COR-L47 (cell line): ENCODE measurements at places on chromosomes 4 and X.
A peak's percentile ranks its signal among the peaks of the same experiment; 100 is the strongest.

GRCh38 chr4:93313197-93313596 lies 515.4 kb upstream of the ATOH1 start:
- DNase-seq, result no peak

GRCh38 chr4:56656346-56656643 lies 24.8 kb downstream of the HOPX start:
- DNase-seq, result no peak

DNA sequence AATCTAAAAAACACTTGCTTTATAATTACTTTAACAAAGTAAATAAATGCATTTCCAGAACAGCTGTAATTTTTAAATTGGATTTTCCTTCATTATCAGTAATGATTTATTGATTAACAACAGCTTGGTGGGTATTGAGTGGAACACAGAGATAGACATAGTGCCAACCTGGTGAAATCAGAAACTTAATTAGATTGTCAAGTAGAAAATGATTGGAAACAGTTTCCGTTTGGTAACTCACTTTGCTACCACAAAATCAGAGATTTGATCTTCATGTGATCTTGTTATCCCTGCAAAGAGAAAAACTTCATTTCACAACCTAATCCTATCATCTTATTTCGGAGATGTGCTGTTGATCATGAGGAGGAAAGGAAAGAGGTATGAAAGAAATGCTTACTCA lies 70.8 kb downstream of the CAPN6 start:
- no peak for DNase-seq

DNA sequence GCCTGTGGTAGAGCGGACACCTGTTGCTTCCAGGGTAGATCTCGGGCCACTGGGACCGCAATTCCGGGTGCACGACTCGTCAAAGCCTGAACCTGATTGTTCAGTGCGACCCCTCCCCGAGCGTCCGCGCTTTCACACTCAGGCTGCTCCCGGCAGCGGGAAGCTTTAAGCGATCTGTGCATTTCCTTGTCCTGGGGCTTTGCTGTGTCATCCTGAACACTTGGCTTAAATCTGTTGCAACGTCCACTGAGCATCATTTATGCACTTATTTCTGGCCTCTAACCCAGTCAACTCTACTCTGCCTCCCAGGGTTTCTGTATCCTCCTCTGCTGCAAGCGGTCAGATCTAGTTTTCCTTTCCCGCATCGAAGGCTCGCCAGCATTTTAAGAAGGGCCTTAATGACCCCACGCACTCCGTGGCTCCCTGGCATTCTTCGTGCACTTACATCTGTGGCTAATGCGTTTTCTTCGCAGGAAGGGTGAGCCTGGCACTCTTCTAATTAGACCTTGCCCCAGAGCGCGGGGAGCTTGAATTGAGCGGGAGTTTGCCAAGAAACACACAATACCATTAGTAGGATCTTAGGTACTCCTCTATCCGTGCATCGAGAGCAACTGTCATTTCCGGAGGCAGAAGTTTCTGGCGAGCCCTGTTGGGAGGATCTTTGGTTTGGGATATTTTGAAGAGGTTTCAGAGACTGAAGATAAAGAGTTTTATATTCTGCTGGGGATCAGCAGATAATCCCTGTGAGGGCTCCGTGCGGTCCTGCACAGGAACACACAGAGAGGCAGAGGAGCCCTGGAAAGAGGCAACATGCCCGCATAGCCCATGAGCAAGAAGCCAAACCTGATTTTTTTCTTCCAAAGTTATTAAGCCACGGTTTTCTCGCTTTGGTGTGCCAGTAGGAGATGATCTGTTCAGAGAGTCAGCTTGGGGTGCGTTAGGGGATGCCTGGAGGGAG lies 654 bp upstream of the DDIT4L start:
- no peak for DNase-seq

DNA sequence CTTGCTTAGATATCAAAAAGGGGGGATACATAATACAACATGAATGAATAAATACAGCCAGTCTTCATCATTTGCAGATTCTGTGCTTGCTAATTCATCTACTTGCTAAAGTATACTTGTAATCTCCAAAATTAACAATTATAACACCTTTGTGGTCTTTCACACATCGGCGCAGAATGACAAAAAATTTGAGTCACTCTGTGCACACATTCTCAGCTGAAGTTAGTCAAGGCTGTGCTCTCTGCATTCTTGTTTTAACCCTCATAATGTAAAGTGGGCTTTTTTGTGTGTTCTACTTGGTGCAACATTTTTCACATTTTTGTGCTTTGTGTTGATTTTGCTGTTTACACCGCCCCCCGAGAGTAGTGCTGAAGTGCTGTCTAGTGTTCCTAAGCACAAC lies 65.8 kb upstream of the GPRIN3 start:
- DNase-seq, result no peak

- no peak for DNase-seq
Measured at GRCh38 chrX:20382082-20382481, 115.4 kb upstream of the RPS6KA3 start.

GRCh38 chr4:58761563-58761962 lies 1651.4 kb upstream of the IGFBP7 start:
- no peak for DNase-seq

- peak; percentile 5 for DNase-seq
Measured at GRCh38 chrX:77014377-77015372, 432.5 kb upstream of the FGF16 start.

DNA sequence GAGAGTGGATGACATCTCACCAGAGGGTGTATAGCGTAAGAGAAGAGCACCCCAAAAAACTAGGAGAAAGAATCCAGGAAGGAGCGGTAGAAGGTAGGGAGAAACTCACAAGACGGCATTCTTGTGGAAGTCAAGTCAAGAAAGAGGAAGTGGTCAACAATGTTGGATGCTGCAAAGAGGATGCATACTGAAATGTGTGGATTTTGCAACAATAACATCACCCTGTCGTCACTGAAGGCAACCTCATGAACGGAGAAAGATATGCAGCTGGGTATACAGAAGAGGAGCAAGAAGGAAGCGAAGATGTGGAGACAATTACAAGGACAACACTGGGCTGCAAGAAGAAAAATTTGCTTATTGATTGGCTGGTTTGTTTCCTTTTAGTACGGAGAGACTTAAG lies 11.4 kb upstream of the TAPT1 start:
- DNase-seq, result no peak

DNA sequence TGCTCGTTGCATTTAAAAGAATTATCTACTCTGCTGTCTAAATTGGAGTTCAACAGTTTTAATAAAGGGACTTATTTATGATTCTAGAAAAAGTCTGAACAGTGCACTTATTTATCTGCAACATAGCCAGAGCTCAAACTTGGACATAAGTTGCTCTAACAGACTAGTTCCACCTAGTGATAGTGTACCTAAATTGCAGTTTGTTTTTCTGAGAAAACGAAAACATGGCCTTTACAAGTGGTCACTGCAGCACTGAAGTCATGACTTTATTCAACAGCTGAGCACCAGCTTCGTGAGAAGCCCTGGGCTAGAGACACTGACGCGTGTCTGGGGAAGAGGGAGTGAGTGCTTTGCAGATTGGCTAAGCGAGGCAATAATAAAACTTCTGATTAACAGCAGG lies 77.3 kb upstream of the IGSF1 start:
- DNase-seq, result no peak

GRCh38 chr4:33722254-33722653 lies 2522.1 kb downstream of the ARAP2 start:
- DNase-seq, result no peak

DNA sequence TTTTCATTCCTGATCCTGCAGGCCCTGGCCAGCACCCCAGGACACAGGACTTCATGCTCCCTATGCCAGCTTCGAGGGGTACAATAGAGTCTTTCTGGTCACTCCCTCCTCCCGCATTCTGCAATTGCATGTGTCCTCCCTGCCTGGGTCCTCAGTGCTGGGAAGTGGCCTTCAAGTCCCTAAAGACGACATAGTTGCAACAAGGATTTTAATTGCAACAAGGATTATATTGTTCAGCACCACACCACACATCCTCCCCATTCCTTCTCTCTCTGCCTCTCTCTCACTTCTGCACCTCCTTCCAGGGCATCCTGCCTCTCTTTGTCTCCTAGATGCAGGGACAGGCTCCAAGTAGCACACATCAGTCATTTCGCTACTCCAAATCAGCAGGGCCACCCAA lies 25.5 kb downstream of the SCD5 start:
- DNase-seq, result no peak

- no peak for DNase-seq
Measured at GRCh38 chr4:53705972-53706371, 114.7 kb upstream of the LNX1 start.

- DNase-seq, result no peak
Measured at GRCh38 chr4:110778521-110778920, 155.6 kb upstream of the PITX2 start.

DNA sequence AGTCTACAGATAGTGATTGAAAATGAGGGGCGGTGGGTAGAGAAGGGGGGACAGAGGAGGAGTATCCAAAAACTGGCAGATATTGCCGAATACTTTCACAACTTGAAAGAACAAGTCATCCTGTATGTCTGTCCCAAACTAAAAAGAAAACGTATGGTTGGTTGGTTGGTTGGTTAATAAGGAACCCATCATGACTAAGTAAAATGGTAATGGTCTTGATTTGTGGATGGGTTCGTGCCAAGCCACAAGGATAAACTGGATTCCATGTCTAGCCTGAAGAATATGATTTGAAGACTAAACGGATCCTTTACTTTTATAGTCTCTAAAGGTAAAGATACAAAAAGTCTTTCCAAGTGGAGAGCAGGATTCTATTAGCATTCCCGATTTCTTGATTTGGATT lies 208.4 kb downstream of the DCLK2 start:
- no peak for DNase-seq

GRCh38 chr4:177494791-177495190 lies 52.6 kb upstream of the AGA start:
- no peak for DNase-seq

GRCh38 chrX:10326578-10326977 lies 169.8 kb downstream of the CLCN4 start:
- no peak for DNase-seq

DNA sequence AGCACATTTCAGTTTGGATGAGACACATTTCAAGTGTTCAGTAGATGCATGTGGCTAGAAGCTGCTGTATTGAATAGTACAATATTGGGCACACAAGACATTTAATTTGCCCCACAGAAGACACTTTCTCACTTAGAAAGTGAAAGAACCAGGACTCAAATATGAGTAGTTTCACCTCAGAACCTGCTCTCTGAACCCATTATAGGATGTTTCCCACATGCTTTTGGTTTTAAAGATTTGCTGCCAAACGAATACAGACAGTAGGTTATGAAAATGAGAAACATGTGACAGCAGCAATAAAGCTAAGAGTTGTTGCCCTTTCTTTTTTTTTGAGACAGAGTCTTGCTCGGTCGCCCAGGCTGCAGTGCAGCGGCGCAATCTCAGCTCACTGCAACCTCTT lies 32.3 kb downstream of the C4orf54 start:
- no peak for DNase-seq

DNA sequence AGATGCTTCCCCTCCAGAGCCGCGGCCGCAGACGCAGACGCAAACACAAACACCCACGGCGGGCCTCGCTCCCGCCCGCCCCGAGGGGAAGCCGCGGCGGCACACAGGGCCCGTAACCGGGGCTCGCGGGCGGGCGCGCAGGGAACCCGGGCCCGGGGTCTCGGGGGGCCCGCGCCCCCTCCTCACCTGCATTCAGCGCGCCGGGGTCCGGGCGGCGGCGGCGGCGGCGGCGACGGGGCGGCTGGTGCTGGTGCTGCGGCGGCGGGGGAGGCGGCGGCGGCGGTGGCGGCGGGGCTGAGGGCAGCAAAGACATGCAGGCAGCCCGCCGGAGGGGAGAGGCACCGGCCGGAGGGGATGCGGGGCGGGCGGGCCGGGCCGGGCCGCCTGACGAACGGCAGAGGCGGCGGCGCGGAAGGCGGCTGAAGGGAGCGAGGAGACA lies 255 bp upstream of the CNOT6L start:
- DNase-seq, result no peak

DNA sequence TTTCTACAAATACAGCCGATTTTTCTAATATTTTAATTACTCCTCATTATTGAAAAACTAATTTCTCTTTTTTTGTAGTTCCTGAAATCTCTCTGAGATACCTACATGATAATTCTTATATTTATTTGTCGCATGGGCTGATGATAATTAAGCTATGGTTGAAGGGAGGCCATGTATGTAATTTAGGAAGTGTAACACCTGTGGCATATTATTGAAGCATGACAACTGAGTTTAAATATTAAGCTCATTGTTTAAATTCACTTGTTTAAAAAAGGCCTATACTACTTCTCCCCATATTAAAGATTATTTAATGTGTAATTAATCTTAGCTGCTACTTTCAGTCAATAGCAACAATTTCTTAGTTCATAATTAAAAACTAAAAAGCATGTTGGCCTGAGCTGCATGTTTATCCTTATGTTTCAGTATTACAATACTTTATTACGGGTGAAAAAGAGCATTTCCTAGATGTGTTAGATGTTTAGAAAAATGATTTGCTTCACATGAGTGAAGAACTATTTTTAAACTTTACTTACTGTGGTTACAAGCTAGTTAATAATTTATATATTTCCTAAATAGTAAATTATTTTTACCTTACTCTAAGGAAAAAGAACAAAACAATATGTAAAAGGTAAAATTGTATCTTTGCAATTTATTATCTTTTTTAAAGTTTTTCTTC lies 122.4 kb downstream of the RAP1GDS1 start:
- no peak for DNase-seq

DNA sequence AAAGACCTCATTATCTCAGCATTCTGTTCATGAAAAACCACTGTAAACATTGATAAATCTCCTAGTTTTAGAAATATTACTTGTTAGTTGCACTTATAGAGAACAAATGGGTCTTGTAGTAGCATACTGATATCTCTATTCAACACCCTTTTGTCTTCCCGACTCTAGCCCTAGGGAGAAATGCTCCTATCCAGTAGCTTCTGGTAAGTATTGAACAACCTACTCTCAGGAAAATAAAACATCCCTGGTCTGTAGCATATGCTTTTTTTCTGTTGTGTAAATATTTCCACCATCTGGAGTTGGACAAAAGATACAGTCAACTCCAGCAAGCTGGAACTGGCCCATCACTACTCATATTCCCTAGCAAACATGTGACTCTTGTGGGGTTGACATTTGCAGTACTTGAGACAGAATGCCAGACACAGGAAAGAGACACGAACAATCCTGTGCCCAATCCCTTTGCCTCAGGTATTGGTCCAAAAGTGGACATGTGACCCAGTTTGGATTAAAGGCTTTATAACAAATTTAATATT lies 188.2 kb downstream of the GC start:
- peak; percentile 57 for DNase-seq

DNA sequence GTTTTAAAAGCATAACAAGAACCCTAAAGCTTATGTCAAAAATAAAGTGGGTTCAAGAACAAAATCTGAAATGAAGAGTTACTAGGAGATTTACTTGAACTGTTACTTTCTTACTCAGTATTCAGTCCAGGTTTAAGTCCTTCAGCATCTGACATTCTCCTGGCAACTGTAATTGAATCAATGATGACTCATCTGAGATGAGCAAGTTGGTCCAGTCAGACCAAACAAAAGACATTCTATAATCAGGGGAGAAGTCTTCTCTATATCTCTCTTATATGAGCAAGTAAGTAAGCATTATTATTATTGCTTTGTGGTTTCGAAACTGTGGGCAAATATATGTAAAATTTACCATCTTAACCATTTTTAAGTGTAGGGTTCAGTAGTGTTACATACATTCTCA lies 34.6 kb downstream of the MAP9 start:
- DNase-seq, result no peak

- DNase-seq, result no peak
Measured at GRCh38 chr4:2977211-2978088, 14.1 kb downstream of the GRK4 start.
